Fibroblast of the conjunctiva (primary cell): ENCODE measurements at places on chromosomes 4 and X.

GRCh38 chr4:70836081-70836480, 3.6 kb downstream of the GRSF1 start:
- no peak for DNase-seq

GRCh38 chr4:134343081-134343480, 141.5 kb upstream of the PABPC4L start:
- no peak for DNase-seq

GRCh38 chr4:6504900-6505496, 32.6 kb upstream of the PPP2R2C start:
- no peak for DNase-seq

GRCh38 chr4:149344436-149344835, 471.2 kb downstream of the IQCM start:
- peak; percentile 13 for DNase-seq
